ENCODE measurements at places on chromosomes 1 and 21.

- no peak for DNase-seq
Measured at GRCh38 chr1:89041119-89041641, 18.5 kb upstream of the GBP3 start.

DNA sequence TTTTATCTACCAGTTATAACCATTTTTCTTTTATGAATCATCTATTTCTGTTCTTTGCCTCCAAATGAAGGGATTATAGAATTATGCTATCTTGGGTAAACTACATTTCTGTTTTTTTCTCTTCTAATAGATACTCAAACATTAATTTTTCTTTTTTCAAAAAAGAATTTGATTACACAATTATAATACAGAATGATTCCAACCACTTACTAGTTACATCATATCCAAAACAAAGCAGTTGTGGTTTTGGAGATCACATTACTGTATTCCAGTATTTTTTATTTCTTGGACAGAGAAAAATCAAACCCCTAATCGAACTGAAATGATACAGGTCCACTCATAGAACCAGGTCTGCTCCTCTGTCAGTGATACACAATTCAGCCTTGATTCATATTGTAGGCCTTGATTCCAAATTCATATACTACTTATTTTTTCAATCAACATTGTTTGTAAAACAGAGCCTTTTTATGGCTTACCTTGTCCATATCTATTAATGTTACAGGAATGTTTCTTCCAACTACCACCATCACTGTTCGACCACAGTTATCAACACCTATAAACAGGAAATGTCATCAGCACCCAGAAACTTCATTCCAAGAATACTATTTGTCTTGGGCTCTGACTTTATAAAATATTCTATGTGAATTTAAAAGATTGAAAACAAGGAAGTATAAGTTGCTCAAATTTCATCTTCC lies 43.2 kb downstream of the GDAP2 start:
- no peak for DNase-seq

DNA sequence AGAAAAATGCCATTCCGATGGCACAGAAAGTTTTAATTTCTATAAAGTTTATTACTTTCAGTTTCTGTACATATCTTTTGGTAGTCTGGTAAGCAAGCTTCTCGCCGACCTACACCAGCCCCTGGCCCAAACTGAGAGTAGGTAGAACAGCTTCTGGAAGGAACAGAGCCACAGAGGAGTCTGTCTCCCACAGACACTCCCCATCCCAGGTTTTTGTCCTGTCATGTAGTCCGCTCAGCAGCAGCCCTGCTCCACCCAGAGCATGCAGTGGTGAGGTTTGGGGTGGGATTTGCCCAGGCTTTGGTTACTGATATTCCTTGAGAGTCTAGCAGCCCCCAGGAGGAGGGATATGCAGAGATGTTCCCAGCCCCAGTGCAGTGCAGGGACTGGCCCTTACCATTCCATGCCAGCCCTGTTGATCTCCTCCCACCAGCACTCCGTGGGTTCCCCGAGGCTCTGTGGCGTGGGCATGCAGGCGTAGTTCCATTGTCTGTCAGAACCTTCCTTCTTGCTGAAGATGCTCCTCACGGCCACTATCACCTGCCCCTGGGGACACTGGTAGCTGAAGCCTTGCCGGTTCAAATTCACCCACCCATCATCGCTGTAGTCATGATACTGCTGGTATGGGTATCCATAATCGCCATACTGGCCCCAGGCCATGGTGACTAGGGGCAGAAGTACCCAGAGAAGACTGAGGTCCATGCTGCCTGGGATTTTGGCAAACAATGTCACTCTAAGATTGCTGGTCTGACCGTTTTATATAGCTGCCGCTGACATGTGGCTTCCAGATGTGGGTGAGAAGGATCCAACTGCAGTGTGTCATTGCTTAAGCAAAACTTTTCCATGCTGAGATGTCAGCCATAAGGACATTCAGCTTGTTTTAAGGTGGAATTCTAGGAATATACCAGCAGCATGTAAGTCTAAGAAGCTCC lies at the start of gene DPT:
Gene DPT (minus strand): TSS at position 734 of the 932 bp plus-strand sequence. CDS start 32 bp downstream, at position 702.
- peak; percentile 88 for DNase-seq

- no peak for DNase-seq
Measured at GRCh38 chr1:72000809-72001208, 281.5 kb downstream of the NEGR1 start.

DNA sequence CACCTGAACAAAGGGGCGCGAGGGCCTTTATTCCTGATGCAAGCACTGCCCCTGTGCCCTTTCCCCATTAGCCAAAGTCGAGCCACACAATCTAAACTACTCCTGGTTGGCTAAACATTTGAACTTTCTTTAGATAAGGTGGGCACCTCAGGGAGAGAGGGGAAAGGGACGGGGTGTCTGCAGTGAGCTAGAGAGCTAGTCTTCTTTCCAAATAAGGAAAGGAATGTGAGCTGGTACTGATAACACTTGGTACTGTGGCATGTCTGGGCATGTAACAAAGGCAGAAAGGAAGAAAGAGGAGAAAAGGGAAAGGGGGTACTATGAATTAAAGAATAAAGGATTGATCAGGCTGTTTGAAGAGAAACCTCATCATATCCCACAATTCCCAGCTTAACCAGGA lies 62.8 kb downstream of the OVGP1 start:
- DNase-seq, result no peak

GRCh38 chr1:104946558-104947210 lies 1197.0 kb downstream of the AMY1C start:
- DNase-seq, result no peak

- DNase-seq, result no peak
Measured at GRCh38 chr1:217150366-217150765, 427.1 kb upstream of the ESRRG start.

DNA sequence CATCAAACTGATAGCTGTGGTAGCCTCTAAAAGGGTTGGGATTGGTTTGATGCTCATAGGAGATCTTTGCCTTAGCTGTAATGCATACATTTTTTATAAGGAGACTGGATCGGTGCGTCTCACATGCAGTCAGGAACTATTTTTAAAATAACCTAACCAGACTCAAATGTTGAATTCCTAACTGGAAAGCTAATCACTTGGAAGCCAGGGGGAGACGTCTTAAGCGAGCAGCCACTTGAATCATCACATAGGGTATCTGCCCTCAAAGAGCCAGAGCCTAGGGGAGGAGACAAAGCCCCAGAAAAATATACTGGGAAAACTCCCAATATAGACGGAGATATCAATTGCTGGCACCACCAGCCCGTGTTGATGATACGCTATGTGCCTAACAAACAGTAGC lies 61.7 kb upstream of the PUM1 start:
- peak; percentile 27 for DNase-seq

DNA sequence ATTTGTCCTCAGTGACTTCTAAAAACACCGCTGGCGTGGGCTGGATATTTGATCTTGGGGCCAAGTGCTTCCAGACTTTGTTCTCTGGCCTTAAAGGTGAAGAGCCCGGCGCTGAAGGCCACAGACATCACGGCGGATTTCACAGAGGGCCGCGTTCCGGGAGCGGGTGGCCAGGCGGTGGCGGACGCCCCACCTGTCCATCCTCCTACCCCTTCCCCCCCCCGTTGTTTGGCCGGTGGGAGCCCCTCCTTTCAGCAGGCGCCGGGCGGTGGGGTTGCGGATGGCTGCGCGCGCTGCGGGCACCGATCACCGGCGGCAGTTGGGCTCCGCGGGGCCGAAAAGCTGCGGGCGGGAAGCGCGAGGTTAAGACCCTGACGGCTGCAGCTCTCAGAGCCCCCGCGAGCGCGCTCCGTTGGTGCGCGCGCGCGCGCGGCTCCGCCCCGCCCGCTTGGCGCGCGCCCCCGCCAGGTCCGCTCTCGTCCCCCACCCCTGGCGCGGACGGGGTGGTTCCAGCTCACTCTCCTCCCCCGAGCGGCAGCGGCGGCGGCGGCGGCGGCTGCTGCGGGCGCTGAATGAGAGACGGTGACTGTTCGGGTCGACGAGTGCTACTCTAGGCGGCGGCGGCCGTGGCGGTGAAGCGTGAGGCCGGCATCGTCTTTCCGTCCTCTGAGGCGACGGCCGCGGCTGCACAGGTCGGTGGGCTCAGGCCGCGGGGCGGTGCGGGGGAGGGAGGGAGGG lies at the start of gene RALGPS2:
Gene RALGPS2 (plus strand): TSS at position 517 of the 738 bp plus-strand sequence. CDS start 51,521 bp downstream, outside the sequence.
- peak; percentile 89 for DNase-seq

DNA sequence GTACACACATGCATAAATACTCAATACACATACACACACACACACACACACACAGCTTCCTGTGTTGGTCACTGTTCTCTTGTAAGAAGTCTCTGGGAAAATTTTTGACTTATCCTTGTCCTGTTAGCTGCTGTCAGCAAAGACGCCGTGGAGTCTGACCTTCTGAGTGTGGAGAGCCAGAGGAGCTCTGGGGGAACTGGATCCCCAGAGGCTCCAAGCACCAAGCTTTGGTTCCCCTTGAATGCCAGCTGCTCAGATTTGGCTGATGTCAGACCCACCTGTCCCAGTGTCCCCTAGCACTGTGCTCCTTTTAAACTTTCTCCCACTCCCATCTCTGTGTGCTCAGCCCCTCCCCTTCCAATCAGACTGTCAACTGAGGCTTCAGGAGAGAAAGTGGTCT lies 319.1 kb downstream of the CAMTA1 start:
- DNase-seq, result no peak

DNA sequence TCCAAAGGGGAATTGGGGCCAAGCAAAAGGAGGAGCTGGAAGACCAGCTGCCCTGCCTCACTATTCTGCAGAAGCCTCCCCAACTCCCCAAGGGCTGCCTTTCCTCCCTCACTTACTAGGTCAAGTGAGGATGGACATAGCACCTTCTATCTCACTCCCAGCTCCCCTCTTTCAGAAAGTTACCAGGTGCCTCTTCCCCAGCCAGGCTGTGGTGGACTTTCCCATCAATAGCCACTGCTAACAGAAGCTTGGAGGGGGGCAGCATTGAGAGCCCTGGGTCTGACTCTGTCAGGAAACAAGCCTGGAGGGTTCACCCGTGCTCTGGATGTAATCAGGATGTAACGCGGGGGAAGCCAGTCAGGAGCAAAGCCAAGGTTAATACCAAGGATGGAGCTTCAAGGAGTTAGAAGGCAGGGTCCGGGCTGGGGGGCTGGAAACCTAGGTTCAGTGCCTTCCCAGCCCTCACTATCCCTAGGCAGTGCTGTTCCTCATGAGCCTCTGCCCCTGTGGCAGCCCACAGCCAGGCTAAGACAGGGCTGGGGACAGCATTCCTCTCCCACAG lies 127.8 kb upstream of the NGF start:
- DNase-seq, result no peak

GRCh38 chr1:108706643-108707042 lies 6.1 kb upstream of the FNDC7 start:
- DNase-seq, result no peak

DNA sequence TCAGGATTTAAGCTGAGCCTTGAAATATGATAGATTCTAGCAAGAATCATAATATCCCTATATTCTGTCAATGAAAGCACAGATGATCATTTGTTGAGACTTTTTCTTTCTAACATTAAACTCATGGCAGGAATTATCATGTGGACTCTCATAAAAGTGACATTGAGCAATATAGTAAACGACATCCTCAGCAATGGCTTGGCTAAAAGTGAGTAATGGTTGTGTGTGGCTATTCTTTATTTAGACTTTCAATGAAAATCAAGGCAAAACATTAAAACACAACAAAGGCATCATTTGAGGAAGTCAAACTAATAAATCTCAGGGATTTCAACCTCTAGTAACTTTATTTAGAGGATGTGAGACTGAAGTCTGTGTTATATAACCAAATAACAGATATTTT lies 257.8 kb upstream of the ADGRL4 start:
- DNase-seq, result no peak

- no peak for DNase-seq
Measured at GRCh38 chr21:17451364-17451891, 61.4 kb upstream of the CXADR start.

DNA sequence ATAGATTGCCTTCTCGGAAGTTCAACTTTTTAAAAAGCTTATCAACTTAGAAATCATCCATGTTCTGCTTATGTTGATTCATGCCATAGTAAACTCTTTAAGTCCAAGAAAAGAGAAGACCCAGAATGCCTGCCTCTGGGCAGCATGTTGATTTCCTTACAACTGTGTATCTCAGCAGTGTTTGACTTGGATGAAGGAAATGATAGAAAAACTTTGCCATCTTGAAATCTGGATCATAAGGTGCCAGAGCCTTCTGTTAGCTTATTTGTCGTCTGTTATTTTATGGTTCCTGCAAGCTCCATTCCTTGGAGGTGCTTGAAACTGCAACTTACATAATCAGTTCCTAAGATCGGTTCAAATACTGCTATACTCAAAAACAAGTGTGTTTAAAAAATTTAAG lies 124.5 kb downstream of the ATP5PO start:
- DNase-seq, result no peak

DNA sequence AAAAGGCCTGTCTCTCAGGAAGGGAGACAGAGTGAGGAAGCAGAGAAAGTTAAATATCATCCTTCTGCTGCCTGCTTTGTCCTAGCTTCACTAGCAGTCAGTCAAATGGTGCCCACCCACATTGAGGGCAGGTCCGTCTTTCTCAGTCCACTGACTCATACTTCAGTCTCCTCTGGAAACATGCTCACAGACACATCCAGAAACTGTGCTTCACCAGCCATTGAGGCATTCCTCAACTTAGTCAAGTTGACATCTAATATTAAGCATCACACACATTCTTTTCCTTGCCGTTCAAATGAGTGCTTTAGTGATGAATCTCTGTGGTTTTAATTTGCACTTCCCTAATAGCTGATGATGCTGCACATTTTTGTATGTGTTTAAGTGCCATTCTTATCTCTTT lies 777.8 kb upstream of the PRMT6 start:
- DNase-seq, result no peak

DNA sequence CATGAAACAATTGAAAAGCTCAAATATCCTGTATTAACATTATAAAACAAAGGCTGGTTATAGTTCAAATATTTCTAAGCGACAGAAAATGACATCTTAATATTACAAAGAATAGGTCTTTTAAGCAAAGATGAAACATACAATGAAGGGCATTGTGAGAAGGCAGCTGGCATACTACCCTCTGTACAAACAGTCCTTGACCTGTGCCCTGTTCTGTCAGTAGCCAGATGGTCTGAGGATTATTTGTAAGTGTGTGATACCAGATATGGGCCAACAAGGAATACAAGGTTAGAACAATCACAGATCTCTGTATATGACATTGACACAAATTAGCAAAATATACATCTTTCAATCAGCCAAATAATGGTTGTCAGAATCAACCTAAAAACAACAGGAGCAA lies 1350.4 kb downstream of the AMY1C start:
- DNase-seq, result no peak

GRCh38 chr1:237932816-237933215 lies 42.1 kb upstream of the ZP4 start:
- DNase-seq, result no peak

DNA sequence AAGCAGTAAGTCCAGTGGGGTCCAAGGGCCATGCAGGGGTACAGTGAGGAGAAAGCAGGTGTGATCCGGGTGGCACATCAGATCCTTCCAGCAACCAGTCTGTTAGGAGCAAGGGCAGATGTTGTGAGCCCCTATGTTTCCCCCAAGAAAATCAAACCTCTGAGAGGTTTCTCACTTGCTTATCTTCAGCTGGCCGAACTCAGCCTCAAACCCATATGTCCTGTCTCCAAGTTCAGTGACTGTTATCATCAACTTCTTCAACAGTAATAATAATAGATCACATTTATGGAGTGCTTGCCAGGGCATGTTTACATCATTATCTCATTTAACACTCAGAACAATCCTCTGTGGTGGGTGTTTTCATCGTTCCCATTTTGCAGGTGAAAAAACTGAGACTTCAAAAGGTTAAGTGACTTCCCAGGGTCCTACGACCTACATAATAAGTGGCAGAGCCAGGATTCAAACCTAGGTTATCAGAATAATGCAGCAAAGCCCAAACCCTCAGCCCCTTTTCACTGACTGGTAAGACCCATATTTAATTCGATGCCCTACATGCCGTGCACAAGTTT lies 3.3 kb downstream of the CAPN2 start:
- no peak for DNase-seq
